Epithelial cell of esophagus (primary cell): ENCODE measurements at places on chromosomes 3 and 15.

DNA sequence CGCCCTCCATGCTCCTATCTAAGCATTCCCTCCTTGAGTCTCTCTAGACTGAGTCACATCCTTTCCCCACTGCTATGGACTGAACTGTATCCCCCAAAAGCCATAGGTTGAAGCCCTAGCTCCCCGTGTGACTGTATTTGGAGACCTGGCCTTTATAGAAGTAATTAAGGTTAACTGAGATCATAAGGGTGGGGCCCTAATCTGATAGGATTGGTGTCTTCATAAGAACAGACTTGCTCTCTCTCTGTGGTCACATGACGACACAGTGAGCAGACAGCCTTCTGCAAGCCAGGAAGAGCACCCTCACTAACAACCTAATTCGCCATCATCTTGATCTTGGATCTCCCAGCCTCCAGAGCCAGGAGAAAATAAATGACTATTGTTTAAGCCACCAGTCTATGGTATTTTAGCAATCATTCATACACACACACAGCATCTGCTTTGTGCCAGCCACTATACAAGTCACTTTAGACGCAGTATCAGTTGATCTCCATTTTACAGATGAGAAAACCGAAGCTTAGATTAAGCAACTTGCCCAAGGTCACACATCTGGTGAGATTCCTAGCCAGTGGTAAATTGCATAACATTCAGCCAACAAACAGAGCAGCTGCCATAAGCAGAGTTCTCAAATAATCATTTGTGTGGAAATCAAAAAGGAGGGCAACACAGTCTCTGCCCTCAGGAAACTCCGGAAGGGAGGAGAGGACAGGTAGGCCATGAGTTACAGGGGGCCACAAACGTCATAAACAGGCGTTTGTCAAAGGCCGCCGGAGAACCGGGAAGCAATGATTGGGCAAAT lies 66.3 kb upstream of the HES1 start:
- DNase-seq, result peak; percentile 37

- DNase-seq, result no peak
These were observed 82.7 kb downstream of the IGF1R start for GRCh38 chr15:98730860-98731711.

DNA sequence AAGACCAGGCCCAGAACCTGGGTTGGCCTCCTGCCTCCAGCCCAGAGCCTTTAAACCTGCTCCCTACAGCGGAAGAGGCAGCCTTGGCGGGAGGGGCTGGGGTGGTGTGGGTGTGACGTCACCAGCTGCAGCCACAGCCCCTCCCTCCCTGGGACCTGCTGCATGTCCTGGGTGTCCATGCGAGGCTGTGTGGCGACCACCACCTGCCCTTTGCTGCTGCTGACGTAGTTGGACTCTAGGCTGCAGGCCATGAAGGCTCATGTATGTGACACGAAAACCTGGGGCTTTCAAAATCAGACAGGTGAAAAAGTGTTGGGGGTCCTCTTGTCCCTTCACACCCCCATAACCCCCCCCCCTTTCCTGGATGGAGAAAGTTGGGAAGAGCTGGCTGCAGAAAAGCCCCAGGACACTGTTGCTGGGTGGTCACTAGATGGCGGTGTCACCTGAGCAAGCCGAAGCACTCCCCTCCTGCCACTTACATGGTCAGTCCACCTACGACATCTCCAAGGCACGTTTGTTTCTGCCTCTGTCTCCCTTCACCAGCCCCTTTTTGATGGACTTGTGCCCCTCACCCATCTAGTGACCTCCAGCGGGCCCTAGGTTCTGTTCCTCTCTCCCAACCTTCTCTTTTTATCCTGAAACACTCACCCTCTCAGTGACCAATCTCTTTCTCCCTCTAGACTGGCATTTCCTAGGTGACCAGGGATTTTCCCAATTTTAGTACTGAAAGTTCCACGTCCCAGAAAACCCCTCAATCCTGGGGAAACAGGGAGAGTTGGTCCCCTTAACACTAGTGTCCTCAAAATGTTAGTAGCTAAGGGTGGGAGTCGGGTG lies 35.2 kb downstream of the SLC6A20 start:
- peak; percentile 75 for DNase-seq

- DNase-seq, result no peak
These were observed 40.4 kb downstream of the ABTB1 start for GRCh38 chr3:127712881-127713771.

- DNase-seq, result no peak
These were observed 370.3 kb upstream of the DPPA4 start for GRCh38 chr3:109707617-109708016.

GRCh38 chr3:22117751-22118346 lies 366.8 kb upstream of the ZNF385D start:
- peak; percentile 56 for DNase-seq

DNA sequence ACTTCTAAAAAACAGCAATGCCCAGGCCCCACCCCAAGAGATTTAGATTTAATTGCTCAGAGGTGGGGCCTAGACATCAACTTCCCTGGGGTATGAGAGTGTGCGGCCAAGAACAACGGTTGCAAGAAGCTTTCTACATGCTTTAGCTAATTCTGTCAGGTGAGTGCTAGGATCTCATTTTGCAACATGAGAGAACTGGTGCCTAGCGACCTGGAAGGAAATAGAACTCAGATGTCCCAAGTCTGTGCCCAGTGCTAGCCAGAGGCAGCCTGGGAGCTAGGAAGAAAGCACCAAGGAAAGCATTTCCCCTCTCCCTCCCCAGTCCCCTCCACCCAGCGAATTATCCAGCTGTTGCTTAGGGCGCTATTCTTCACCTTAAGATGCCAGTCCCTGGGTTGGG lies 22.9 kb upstream of the HRH1 start:
- DNase-seq, result no peak

DNA sequence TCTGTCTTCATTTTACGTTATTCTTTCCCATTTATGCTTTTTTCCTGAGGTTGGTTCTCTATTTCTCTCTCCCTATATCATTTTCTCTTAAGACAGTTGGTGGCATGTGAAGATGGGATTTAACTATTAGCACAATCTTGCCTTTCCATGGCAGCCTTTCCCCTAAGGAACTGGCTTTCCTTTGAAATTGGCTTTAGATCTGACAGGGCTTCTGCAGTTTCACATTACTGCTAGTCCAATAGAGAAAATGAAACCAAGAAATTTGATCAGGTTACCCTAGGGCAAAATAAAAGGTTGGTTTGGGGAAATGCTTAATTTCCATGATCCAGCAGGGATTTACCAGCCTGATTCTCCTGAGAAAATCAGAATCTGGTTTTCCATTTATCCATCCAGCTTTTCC lies 22.7 kb upstream of the CHL1 start:
- DNase-seq, result no peak

- peak; percentile 52 for DNase-seq
These were observed 61.4 kb upstream of the IMPG2 start for GRCh38 chr3:101381809-101382208.
